ENCODE measurements at places on chromosomes 1 and 21.

- DNase-seq: no peak
Observed at GRCh38 chr1:202871367-202871766, 17.6 kb downstream of the RABIF start.

DNA sequence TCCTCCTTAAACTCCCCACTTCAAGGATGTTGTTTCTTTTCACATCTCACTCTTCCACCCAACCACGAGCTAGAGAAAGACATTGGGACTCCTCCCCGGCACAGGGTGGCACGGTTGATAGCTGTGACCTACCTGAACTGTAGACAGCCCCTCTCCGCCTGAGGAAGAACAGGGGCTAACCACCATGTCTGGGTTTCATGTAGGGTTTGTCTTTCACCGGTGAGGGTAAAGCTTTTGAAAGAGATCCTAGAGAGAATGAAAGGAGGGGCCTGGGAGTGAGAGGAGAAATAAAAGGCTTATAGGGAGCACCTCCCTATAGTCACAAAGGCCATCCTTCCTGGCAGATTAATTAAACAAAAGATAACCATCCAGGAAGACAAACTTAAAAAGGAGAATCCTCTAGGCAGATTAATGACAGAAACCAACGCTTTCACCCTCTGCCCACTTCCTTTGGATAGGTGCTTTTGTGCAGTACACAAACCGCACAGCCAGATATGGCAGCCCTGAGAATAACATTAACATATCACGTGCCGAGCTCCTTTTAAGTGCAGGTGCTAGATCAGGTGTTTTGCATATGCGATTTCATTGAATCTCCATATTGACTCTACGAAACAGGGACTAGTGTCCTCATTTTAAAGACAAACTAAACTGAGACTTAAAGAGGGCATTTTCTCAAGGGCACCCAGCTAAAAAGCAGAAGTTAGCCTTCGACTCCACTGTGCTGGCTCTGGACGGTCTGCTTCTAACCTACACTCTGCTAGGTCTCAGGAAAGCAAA, 178.1 kb upstream of the RUNX1 start:
- peak; percentile 36 for DNase-seq

DNA sequence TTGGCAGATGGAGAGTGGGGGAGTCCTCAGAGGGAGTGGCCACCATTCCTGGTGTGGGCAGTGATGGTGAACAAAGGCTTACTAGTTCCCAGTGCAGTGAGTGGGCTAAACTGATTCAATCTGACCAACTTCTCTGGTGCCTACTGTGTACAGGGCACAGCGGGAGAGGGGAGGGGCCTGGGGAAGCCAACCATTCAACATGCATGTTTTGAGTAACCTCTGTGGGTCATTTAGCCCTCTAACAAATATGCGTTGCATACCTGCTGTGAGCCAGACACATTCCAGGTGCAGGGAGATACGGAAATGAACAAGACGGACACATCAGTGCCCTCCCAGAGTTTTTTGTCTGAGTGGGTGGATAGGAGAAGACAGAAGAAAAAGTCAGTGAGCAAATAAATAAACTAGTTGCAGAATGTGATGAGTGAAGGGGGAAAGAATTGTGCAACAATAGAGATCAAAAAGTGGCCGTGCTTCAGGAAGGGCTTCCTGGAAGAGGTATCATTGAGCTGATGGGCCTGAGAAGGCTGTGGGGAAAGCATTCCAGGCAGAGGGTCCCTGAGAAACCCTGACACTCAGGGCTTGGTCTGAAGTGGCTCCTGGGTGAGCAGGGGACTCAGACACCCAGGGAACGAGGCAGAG, 78.8 kb downstream of the EPHB2 start:
- no peak for DNase-seq

GRCh38 chr1:163875200-163875926, 553.6 kb downstream of the NUF2 start:
- DNase-seq: no peak

- no peak for DNase-seq
Observed at GRCh38 chr21:14916676-14917141, 148.1 kb downstream of the NRIP1 start.

GRCh38 chr21:33267250-33267649, 1.1 kb downstream of the IL10RB start:
- no peak for DNase-seq
